ENCODE measurements at places on chromosomes 11 and 22.

- no peak for DNase-seq
Observed at GRCh38 chr11:96014217-96014616, 90.3 kb upstream of the MTMR2 start.

GRCh38 chr11:45568049-45568448 is 97.4 kb downstream of the CHST1 start:
- DNase-seq, result no peak

- no peak for DNase-seq
Observed at GRCh38 chr11:12629601-12630313, 44.5 kb upstream of the TEAD1 start.

- no peak for DNase-seq
Observed at GRCh38 chr22:17429516-17429915, 60.3 kb downstream of the CECR2 start.

DNA sequence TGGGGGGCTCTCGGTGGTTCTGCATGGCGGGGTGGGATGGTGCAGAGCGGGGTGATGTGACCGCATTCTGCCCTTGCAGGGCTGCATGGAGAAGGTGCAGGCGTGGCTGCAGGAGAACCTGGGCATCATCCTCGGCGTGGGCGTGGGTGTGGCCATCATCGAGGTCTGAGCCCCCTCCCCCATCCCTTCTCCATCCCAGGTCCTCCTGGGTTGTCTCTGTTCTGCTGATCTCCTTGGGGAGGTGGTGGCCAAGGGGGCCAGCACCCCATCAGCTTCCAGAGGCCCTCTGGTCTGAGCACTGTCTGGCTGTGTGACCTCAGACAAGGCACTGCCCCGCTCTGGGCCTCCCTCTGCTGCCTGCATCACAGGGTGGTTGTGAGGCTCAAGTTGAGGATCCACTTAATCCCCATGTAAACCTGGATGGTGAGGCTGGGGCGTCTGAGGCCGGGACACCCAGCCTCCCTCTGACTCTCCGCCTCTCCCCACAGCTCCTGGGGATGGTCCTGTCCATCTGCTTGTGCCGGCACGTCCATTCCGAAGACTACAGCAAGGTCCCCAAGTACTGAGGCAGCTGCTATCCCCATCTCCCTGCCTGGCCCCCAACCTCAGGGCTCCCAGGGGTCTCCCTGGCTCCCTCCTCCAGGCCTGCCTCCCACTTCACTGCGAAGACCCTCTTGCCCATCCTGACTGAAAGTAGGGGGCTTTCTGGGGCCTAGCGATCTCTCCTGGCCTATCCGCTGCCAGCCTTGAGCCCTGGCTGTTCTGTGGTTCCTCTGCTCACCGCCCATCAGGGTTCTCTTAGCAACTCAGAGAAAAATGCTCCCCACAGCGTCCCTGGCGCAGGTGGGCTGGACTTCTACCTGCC is 53.3 kb downstream of the CD82 start:
- DNase-seq, result no peak

DNA sequence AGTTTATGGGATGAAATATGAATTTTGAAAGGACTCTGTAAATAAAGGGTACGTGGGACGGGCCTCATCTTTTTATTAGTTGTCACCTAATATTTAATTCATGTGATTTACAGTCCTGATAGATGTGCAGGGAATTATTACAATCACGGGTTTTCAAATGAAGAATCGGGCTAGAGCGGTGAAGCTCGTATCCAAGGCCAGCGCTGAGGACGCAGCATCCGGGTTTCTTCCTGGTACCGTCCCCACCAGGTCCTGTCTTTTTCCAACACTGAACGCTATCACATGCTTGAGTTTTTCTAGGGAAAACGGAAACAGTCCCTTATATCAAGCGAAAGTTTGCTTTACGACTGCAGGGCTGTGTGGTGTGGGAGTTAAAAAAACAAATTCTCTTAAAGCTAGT is 787 bp downstream of the SMDT1 start:
- DNase-seq, result no peak

DNA sequence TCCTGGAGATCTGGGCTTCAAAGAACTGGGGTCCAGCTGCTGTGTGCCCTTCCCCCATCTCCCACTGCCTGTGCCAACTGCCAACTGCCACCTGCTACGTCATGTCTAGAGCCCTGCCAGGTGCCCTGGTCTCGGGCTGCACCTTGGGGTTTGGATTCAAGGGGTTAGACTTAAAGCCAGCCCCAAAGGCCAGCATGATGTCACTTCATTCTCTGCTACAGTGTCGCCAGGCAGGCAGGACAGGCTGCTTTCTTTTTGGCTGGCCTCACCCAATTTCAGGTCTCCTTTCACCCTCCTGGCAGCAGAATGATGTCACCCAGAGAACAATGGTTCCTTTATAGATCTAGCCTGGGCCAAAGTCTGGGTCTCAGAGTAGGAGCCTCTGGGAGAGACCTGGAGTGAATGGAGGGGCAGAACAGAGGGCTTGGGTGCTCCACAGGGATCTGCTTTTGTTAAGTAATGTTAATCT is 79.5 kb upstream of the CRYBB3 start:
- DNase-seq, result no peak

DNA sequence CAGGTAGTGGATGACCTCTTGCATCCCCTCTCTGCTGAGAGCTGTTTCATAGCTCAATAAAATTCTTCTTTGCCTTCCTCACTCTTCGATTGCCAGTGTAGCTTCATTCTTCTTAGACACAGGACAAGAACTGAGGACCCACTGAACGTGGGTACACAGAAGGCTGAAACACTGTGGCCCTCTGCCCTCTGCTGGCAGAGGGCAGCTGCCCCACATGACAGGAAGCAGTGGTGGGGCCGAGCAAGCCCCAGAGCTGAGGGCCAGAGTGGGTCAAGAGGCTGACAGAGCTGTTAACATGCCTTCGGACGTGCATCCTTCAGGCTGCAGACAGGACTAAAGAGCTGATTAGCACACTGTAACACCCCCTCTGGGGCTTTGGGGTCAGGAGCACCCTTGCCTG is 15.6 kb downstream of the SMC1B start:
- DNase-seq, result no peak

GRCh38 chr11:1401656-1402221 is 12.0 kb downstream of the BRSK2 start:
- DNase-seq, result no peak

GRCh38 chr22:42340829-42341383 is 70.5 kb upstream of the TCF20 start:
- no peak for DNase-seq

DNA sequence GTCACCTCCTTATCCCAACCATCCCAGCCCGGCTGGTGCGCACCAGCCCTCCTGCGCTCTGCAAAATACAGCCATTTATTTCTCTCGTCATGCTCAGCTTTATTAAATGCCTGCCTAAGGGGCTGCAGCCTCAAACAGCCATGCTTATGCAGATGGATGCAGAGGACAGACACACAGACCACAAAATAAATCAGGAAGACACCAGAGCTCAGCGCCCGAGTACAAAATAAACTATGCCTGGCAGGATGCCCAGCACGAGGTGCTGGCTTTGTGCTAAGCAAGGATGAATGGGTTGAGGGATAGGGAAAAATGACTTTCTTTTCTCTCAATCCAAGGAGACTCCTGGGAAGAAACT is 70.5 kb downstream of the RPUSD4 start:
- DNase-seq, result no peak

GRCh38 chr11:4375431-4376140 is 7.4 kb upstream of the OR52B4 start:
- DNase-seq, result no peak

DNA sequence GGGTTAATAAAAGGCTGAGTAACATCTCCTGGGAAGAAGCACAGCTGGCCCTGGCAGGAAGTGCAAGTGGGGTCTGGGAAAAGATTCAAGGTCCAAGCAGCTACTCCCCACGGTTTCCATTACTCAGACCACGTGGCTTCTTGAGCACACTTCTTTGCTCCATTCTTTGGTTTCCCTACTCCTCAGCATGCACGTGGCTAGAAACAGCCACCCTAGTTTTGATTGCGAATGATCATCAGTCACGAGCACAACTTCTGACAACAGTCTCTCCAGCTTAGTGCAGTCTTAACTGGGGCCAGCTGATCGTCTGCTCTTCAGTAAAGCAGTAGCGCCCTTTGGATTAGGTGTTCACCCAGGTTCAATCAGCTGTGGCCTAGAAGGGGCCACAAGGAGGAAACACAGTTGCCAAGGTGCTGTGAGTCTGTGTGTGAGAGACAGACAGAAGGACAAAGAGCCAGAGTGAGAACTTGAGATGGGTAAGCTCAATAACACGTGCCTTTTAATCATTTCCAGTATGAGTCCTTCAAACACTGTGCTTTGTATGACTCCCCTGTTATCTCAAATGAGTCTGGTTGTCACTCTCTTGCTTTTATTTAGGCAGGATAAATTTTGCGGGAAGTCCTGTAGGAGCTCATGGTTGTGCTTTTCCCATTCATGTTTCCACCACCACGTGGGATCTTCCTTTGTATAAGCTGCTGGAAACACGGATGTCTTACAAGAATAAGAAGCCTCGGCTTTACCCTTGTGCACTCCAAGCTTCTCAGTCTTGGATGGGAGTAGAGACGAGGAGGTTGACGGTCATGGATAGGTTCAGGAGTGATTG is 901 bp upstream of the PARVA start:
- no peak for DNase-seq

- DNase-seq, result no peak
Observed at GRCh38 chr11:102387043-102387781, 40.2 kb downstream of the BIRC2 start.

DNA sequence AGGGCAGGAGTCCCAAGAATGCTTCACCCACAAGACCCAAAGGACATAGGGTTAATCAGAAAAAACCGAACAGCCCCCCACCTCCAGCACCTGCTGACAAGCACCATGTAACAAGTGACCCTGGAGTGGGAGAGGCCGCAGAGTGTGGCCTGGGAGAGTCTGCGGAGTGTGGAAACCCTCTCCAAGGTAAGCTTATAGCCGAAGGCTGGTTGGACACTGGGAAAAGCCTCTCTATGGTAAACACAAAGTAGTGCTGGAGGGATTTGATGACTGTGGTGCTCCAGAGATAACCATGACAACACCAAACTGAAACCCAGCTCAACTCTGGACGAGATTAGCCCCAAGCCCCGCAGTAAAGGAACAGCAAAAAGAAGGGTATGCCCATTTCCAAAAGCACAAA is 19.2 kb downstream of the ASCL2 start:
- no peak for DNase-seq

DNA sequence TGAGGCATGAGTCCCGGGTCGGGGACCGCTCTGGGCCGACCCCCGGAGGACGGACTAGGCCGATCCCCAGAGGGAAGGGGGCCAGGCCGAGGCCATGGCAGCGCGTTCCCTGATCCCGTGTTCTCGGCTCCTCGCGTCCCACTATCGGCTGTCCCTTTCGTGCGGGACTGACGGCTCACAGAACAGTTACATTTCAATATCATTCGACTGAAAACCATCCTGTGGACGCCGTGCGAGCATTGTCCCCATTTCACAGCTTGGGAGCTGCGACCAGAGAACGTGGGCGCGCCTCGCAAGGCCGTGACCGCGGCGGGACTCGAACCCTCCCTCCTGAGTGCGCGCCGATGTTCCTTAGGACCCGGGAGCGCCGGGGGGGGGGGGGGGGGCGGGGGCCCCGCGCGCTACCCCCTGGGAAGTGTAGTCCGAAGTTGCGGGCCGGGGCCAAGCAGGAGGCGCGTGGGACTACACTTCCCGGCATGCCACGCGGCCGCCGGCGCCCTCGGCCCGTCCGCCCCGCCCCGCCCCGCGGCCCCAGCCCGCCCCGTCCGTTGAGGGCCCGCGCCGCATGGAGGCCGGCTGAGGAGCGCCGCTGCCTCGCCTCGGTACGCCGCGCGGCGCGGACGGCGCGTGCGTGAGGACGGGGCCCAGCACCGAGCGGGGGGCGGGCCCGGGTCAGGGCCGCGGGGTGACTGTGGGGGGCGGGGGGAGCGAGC is at the start of gene TRABD:
Gene TRABD, plus strand, starts transcription at position 539 of the 713 bp plus-strand sequence. CDS start 7,148 bp downstream, outside the sequence.
- peak; percentile 91 for DNase-seq

DNA sequence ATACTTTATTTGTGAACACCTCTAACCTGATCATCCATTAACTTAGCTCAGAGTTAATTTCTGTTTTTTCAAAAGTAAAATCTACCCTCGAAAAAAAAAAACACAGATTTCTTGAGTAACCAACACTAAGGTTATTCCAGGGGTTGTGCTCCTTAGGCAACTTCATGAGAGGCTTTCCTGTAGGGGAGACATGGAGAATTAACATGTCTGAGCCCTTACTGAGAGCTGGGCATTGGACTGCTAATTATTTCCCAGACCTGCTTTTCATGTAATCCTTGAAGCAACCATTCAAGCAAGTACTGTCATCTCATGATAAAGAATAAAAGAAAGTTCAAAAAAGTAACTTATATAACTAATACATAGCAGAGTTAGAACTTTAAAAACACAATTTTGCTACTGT is 13.5 kb upstream of the UPB1 start:
- DNase-seq, result no peak

DNA sequence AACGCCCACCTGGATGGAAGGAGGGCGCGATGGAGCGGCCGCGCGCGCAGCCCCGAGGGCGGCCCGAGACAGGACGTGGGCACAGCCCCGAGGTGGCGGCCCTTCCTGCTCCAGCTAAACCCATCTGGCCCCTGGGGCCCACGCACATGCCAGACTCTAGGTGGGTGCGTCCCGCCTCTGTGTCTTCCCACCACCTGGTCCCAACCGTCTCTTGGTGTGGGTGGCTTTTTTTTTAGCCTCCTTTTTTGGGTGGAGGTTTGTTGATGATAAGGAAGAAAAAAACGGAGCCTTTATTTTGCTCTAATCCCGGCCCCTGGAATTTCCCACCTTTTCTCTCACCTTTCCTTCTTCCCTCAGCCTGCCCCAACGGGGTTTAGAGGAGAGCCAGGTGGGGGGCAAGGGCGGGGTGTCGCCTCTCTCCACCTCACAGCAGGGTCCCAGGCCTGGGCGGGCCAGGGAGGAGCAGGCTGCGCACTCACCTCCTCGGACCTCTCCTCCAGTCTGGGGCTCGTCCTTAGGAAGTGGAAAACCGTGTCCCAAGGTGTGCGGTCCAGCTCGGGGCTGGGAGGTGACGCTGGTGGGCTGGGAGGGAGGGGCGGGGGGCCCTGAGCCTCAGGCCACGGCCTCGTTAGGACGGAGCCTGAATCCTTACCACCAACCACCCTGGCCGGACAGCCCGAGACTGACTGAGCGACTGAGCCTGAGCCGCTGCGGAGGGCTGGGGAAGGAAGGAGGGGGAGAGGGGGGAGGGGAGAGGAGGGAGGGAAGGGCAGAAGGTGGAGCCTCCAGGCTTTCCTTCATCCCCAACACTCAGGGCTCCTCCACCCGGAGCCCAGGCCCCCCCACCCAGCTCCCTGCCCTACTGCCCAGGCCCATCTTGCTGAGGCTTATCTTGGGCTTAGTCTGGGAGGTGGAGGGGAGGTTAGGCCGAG is at the start of gene SOX10:
Gene SOX10, minus strand, starts transcription at position 696 of the 932 bp plus-strand sequence. CDS start 771 bp downstream, outside the sequence.
- DNase-seq, result no peak

- no peak for DNase-seq
Observed at GRCh38 chr11:8287297-8287696, 23.6 kb upstream of the LMO1 start.
